ENCODE measurements at places on chromosomes 4 and X. TPM values are rescaled to one million over a fixed set of nuclear protein-coding genes. Genes with fewer than 3 reads are reported as not detected.

- no peaks in the 10 kb centered on the region for H3K36me3 ChIP-seq
- H3K27ac ChIP-seq, result no peak overlapping the region
- no peak for DNase-seq
- no peaks in the 10 kb centered on the region for H3K27me3 ChIP-seq
- no peaks in the 10 kb centered on the region for H3K4me1 ChIP-seq
- no peak overlapping the region for H3K4me3 ChIP-seq
These were observed 87.0 kb downstream of the RNF150 start for GRCh38 chr4:141046255-141046654.

DNA sequence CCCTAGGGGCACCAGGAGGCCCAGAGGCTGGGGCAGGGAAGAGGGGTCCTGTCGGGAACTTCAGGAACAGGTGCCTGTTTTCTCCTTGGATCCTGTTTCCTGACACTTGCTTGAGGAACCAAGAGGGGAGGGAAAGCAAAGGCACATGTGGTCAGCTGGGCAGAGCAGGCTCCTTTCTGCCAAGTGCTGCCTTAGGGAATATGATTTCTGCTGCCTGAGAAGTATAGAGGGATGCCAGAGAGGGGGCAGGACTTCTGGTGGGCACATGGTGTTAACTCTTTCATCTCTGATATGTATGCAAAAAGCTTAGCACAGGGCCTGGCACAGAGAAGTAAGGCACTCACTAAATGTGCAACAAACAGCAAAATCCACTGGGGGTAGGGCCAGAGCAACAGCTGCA, 51.2 kb upstream of the PJA1 start:
- no peaks in the 10 kb centered on the region for H3K36me3 ChIP-seq
- no peak overlapping the region for H3K27ac ChIP-seq
- no peak overlapping the region for H3K4me3 ChIP-seq

DNA sequence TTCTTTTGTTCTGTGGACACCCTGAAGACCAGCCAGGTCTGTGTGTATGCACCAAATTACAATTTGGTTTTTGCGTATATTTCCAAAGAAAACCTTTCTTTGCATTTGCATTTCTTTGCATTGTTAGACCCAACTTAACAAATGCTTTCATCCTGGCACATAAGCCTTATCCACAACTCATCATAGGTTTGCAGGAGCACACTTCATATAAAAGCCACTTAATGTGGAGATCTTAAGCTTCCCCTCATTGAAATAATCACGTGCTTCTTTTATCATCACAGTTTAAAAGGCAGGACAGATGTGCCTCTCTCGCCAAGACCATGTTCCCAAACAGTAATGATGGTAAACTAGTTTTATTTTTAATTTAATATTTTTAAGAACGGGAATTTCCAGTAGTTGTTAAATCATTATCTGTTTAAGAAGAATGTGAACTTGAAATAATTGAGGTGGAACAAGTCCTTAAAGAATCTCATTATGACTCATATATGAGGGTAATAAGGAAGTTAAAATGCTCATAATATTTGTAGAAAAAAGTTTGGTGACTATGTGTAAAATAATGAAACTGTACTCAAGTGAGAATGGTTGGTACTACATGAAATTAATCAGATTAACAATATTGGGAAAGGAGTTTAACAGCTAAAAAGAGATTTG, 65.5 kb downstream of the GLRA3 start:
- no peaks in the 10 kb centered on the region for H3K27me3 ChIP-seq
- H3K4me1 ChIP-seq, result no peaks in the 10 kb centered on the region
- no peak overlapping the region for H3K4me3 ChIP-seq
- no peak for DNase-seq

GRCh38 chrX:69268611-69269010, 103.4 kb upstream of the PJA1 start:
- H3K27ac ChIP-seq, result no peak overlapping the region
- H3K27me3 ChIP-seq, result no peaks in the 10 kb centered on the region
- no peak for DNase-seq
- H3K36me3 ChIP-seq, result no peaks in the 10 kb centered on the region

DNA sequence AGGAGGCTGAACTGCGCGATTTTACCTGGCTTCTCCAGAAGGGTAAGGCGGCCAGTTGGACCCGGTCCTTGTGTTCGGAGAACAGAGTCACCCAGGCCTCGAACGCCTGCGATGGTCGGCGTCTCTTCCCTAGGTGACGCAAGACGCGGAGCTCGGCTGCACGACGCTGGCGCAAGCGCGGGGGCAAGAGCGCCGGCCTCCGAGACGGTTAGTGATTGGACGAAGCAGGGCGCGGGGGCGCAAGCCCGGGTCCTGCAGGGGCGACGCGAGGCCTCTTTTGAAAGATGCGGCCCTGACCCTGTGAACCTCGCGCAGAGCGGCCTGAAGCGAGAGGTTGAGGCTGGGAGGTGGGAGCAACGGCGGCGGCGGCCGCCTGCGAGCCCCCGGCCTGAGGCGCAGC, 428 bp downstream of the ADAD1 start:
- H3K4me3 ChIP-seq, result no peak overlapping the region
- no peak for DNase-seq
- H3K27me3 ChIP-seq, result no peaks in the 10 kb centered on the region
- no peak overlapping the region for H3K27ac ChIP-seq
- no peaks in the 10 kb centered on the region for H3K36me3 ChIP-seq
- no peaks in the 10 kb centered on the region for H3K4me1 ChIP-seq

DNA sequence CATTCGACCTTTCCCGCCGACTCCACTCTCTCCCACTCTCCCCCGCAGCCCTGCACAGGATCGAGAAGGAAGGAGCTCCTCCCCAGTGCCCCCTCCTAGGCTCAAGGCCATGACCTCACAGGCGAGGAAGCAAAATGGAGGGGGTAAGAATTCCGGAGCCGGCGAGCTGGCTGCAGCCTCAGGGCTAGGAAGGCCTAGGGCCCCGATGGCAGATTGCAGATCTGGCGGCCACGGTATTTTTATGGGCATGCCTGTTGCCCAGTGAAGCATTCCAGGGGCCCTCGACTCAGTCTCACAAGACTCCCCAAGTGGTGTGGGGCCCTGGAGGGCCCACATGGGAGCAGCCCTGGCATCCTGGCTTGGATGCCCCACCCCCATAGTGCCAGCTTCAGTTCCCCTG, 942 bp upstream of the L1CAM start:
- peaks cover 36% of the 10 kb centered on the region for H3K27me3 ChIP-seq
- peaks cover 43% of the 10 kb centered on the region for H3K4me1 ChIP-seq
- H3K27ac ChIP-seq, result no peak overlapping the region

DNA sequence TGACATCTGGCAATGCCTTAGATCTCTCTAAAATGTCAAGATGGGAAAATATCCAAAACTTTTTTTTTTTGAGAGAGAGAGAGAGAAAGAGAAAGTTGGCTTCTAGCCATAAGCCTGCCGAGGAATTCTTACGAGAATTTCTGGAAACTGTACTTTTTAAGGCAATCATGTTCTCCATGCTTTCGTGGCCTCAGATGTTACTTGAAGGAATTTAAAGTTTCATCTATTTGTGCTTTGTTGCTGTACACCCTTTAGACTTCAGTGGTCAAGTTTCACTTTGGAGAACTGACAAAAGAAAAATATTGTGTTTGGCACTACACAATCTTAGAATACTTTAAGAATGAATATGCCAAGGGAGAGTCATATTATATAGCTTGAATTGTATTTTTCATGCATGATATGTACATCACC, 53.9 kb downstream of the FAT4 start:
- no peaks in the 10 kb centered on the region for H3K4me1 ChIP-seq
- H3K36me3 ChIP-seq, result no peaks in the 10 kb centered on the region
- DNase-seq, result no peak
- peak overlapping the region; percentile 29 for H3K4me3 ChIP-seq

DNA sequence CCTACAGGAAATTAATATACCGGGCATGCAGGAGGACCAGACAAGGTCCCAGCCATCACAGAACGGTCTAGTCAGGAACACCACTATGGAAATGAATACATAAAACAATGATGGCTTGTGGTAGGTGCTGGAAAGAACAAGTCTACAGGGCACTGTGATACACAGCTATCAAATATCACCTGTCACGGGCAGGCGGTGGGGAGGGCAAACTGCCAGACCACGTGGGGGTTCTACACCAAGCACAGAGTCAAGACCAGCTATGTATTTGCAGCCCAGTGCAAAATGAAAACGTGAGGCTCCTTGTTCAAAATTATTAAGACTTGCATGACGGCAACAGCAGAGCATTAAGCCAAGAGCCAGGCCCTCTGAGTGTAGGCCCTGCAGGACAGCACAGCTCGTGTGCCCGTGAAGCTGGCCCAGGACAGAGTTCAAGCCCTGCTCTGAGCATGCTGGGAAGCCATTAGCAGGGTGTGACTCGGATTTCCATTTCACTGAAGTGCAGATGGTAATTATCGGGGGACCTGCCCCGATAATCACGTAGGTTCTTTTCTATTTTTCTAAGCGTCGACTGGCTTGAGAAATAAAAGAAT, 83.6 kb downstream of the JAKMIP1 start:
- no peaks in the 10 kb centered on the region for H3K4me1 ChIP-seq

GRCh38 chrX:17042037-17042436, 95.6 kb downstream of the REPS2 start:
- H3K4me1 ChIP-seq, result peaks cover 6% of the 10 kb centered on the region
- no peak for DNase-seq
- no peaks in the 10 kb centered on the region for H3K36me3 ChIP-seq
- no peak overlapping the region for H3K27ac ChIP-seq
- no peak overlapping the region for H3K4me3 ChIP-seq

- H3K27ac ChIP-seq, result no peak overlapping the region
- H3K36me3 ChIP-seq, result no peaks in the 10 kb centered on the region
- H3K4me3 ChIP-seq, result no peak overlapping the region
- DNase-seq, result no peak
These were observed 68.4 kb downstream of the MAOB start for GRCh38 chrX:43813898-43814297.

- H3K27ac ChIP-seq, result no peak overlapping the region
- no peak for DNase-seq
- no peaks in the 10 kb centered on the region for H3K36me3 ChIP-seq
- H3K4me1 ChIP-seq, result no peaks in the 10 kb centered on the region
- no peak overlapping the region for H3K4me3 ChIP-seq
- no peaks in the 10 kb centered on the region for H3K27me3 ChIP-seq
These were observed 1142.2 kb downstream of the C4orf33 start for GRCh38 chr4:130238121-130238520.

DNA sequence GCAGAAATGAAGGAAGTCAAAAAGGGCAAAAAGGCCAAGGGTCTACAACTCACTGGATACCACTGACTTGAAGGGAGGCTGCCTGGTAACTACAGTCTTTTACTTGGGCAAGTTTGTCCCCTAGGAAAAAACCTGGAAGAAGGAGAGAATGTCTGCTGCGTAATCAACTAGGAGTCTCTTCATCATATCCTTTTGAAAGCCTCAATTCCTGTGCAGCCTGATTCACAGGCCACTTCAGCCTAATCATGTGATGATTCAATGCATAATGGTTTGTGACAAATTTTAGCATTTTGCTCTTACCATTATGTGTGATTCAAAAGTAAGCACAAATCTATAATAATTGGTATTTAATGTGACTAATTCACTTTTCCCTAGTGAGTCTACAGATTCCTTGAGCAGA, 273.6 kb downstream of the FRMPD4 start:
- H3K27me3 ChIP-seq, result no peaks in the 10 kb centered on the region
- no peak for DNase-seq
- no peaks in the 10 kb centered on the region for H3K36me3 ChIP-seq
- no peak overlapping the region for H3K27ac ChIP-seq

GRCh38 chrX:2707334-2707760, 16.3 kb downstream of the CD99 start:
- no peak for DNase-seq
- no peak overlapping the region for H3K27ac ChIP-seq
- no peak overlapping the region for H3K4me3 ChIP-seq
- no peaks in the 10 kb centered on the region for H3K36me3 ChIP-seq

DNA sequence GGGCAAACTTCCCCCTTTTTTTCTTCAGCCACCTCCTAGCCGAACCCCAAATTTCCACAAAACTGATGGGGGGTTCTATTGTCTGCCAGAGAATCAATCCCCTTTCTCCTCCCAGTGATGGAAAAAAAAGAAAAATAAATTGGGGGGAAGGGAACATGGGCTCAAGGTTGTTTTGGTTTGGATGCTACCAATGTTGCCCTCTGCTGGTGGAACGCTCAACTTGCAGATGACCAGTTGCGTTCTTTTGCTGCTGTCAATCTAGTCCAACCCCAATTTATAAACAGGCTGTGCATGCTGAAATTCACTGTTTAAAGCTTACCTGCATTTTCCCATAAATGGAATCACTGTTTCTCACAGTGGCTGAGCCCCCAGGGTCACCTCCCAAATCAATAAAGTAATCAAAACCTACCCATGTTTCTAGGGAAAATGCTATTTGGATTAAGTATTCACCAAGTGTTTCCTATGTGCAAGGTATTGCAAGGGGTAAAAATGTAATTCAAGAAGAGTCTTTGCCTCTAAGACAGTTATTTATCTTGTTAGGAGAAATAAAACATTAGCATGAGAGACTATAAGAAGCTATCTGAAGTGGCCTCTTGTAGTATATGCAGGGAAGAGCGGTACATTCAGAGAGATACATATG, 116.7 kb upstream of the TMEM164 start:
- no peak overlapping the region for H3K27ac ChIP-seq
- H3K27me3 ChIP-seq, result peaks cover 12% of the 10 kb centered on the region
- no peaks in the 10 kb centered on the region for H3K4me1 ChIP-seq
- no peak overlapping the region for H3K4me3 ChIP-seq
- DNase-seq, result peak; percentile 48

GRCh38 chrX:30898886-30899285, 9.8 kb upstream of the TAB3 start:
- H3K27me3 ChIP-seq, result no peaks in the 10 kb centered on the region
- DNase-seq, result no peak
- H3K4me1 ChIP-seq, result no peaks in the 10 kb centered on the region
- no peak overlapping the region for H3K4me3 ChIP-seq

GRCh38 chr4:140186651-140187315, 32.8 kb upstream of the MAML3 start:
- no peak for DNase-seq
- H3K36me3 ChIP-seq, result no peaks in the 10 kb centered on the region
- no peak overlapping the region for H3K27ac ChIP-seq
- H3K4me1 ChIP-seq, result no peaks in the 10 kb centered on the region

GRCh38 chrX:9988762-9989161, 21.6 kb downstream of the CLDN34 start:
- H3K4me1 ChIP-seq, result no peaks in the 10 kb centered on the region
- no peak overlapping the region for H3K27ac ChIP-seq
- peaks cover 5% of the 10 kb centered on the region for H3K36me3 ChIP-seq
- no peaks in the 10 kb centered on the region for H3K27me3 ChIP-seq
- DNase-seq, result no peak

- H3K36me3 ChIP-seq, result no peaks in the 10 kb centered on the region
- peaks cover 10% of the 10 kb centered on the region for H3K4me1 ChIP-seq
- H3K27ac ChIP-seq, result no peak overlapping the region
- H3K4me3 ChIP-seq, result no peak overlapping the region
- no peaks in the 10 kb centered on the region for H3K27me3 ChIP-seq
These were observed 108.4 kb upstream of the LRPAP1 start for GRCh38 chr4:3640587-3640962.

GRCh38 chr4:144903953-144904711, 193.9 kb downstream of the ANAPC10 start:
- no peaks in the 10 kb centered on the region for H3K36me3 ChIP-seq
- no peaks in the 10 kb centered on the region for H3K27me3 ChIP-seq
- DNase-seq, result no peak
- H3K4me3 ChIP-seq, result no peak overlapping the region
- no peak overlapping the region for H3K27ac ChIP-seq

HTRA3 gene
- 12.2 TPM for polyA plus RNA-seq

MAGEC1 gene
- not detected for polyA plus RNA-seq

CT83 gene
- polyA plus RNA-seq, result not detected

TRIM61 gene
- polyA plus RNA-seq, result 3.9 TPM

IGFBP7 gene
- polyA plus RNA-seq, result 130 TPM

PRPS2 gene
- 15.4 TPM for polyA plus RNA-seq

S100P gene
- 0.60 TPM for polyA plus RNA-seq

SMIM14 gene
- polyA plus RNA-seq, result 64.1 TPM

Data from spinal cord (tissue), 10 donors.